ENCODE measurements at places on chromosomes 13 and 19.

DNA sequence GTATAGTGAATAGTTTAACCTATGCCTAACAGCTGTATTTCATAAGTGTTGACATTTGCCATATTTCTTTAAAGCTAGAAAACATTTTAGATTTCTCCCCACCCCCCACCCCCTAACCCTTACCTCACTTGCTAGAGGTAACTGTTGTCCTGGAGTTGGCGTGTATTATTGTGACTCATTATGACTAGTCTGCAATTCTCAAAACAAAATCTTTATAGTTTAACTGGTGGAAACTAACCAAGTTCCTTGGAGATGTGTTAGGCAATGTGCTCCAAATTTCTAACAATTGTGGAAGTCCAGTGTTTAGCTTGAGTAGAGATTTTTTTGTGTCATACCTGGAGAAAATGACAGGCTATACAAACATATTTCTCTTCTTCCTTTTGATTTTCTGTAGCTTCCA, 38.0 kb downstream of the KCTD4 start:
- DNase-seq: no peak

DNA sequence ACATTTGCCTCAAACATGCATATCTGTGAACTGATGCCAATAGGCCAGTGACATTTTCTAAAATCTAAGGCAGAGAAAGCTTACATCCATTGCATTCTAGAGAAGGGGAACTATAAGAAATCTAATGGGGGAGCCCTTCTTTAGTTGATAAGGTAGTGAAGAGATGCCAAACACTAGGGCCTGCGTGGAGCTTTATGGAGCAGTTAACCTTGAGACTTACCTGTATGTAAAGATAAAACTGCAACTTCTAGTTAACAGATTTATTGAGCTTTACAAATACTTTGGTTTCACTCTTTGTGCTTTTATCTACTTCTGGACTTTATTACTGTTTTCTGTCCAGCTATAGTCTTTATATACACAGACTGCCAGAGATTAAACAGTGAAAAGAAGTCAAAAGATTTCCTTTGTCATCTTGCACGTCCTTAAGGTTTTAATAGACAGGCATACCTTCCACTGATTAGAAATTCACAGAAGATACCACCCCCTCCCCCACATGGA, 457.6 kb downstream of the KLF12 start:
- no peak for DNase-seq

GRCh38 chr13:54640719-54641118, 1612.1 kb downstream of the OLFM4 start:
- no peak for DNase-seq

GRCh38 chr13:25037057-25037813, 58.7 kb upstream of the PABPC3 start:
- DNase-seq: peak; percentile 8

DNA sequence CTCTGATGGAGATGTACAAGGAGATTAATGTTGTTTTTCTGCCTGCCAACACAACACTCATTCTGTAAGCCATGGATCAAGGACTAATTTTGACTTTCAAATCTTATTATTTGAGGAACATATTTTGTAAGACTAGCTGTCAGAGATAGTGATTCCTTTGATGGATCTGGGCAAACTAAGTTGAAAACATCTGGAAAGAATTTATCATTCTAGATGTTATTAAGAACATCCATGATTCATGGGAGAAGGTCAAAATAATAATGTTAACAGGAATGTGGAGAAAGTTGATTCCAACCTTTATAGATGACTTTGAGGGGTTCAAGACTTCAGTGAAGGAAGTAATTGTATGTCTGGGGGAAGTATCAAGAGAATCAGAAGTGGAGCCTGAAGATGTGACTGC, 196.8 kb downstream of the POSTN start:
- no peak for DNase-seq

DNA sequence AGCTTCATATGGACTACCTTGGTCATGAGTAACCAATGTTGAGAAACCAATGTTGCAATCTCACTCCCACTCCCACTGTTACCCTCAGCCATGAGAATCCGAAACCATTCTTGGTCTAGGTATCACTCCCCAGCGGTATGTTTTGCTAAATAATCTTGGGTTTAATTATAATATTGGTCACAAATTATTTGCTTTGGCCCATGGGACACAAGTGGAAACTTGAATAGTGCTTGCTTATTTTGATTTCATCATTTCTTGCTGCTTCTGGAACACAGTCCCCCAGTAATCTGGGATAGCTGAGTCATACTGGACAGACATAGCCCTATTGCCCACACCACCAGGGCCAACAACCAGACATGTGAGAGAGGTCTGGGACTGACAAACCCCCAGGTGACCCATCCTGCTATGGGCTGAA, 171.6 kb upstream of the IPO5 start:
- no peak for DNase-seq

GRCh38 chr19:44939668-44940067, 2.4 kb upstream of the APOC4 start:
- DNase-seq: no peak

- no peak for DNase-seq
Observed at GRCh38 chr19:35929876-35930275, 6.3 kb upstream of the LRFN3 start.

- DNase-seq: no peak
Observed at GRCh38 chr13:41658057-41658661, 200.8 kb downstream of the RGCC start.

GRCh38 chr13:110834572-110834971, 80.3 kb downstream of the ANKRD10 start:
- DNase-seq: no peak

GRCh38 chr19:42497492-42498168, 30.7 kb downstream of the CEACAM1 start:
- no peak for DNase-seq

DNA sequence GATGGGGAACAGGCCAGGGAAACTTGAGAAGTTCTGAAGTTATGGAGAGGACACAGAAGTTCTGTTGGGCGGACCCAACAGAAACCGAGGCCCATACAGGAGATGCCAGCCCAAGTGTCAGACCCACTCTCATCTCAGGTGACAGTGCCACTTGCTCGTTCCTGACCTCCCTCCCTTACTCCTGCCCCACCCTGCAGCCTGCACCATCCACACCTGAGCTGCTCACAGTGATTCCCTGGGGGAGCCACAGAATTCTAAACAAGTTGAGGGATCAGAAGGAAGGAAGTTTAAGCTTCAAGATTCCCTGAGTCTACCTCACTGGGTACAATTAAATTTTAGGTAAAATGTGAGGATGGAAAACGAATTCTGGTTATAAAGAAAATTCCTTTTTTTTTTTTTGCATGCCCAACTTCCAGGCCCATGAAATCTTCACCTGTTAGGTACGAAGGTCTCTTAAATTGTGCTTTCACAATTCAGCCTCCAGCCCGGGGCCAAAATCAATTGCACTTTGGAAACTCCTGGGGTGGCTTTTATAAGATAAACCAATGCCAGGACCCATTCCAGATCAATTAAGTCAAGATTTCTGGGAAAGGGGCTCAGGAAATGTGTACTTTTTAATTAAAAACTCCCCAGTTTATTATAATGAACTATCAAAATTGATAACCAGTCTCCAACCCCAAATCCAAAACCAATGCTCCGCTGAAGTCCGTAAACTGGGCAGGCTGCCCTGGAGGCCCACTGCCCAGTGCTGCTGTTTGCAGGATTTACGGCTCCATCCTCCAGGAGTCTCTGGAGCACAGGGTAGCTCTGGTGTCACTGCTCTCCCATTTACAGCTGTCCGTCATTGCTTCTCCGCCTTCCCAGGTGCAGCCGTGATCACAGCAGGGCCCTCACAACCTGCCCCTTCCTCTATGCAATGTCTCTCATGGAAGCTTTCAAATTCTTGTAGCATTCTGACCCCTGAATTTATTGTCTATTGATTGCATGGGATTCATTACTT, 643.5 kb downstream of the UQCRFS1 start:
- DNase-seq: no peak

- DNase-seq: no peak
Observed at GRCh38 chr13:82729401-82729800, 1152.9 kb downstream of the SLITRK1 start.

- DNase-seq: no peak
Observed at GRCh38 chr13:98541191-98541590, 35.7 kb downstream of the STK24 start.

DNA sequence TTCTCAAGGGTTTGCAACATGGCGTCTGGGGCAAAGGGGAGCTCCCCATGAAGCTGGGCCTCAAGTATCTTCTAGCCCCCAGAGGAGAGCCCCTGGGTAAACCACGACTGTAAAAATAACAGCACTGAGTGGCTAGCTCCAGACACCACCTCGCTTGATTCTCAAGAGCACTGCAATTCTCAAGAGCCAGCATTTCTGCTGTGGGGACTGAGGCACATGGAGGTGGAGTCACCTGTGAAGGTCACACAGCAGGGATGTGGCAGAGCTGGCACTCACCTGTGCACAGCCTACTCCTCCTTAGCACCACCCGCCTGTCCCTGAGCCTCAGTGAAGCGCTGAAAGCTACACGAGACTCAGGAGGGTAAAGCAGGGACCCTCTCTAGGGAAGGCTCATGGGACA, 20.7 kb upstream of the CCNP start:
- no peak for DNase-seq

GRCh38 chr13:90321281-90321931, 1026.1 kb upstream of the MIR17HG start:
- DNase-seq: no peak

GRCh38 chr19:5542665-5543064, 25.1 kb downstream of the TINCR start:
- no peak for DNase-seq

DNA sequence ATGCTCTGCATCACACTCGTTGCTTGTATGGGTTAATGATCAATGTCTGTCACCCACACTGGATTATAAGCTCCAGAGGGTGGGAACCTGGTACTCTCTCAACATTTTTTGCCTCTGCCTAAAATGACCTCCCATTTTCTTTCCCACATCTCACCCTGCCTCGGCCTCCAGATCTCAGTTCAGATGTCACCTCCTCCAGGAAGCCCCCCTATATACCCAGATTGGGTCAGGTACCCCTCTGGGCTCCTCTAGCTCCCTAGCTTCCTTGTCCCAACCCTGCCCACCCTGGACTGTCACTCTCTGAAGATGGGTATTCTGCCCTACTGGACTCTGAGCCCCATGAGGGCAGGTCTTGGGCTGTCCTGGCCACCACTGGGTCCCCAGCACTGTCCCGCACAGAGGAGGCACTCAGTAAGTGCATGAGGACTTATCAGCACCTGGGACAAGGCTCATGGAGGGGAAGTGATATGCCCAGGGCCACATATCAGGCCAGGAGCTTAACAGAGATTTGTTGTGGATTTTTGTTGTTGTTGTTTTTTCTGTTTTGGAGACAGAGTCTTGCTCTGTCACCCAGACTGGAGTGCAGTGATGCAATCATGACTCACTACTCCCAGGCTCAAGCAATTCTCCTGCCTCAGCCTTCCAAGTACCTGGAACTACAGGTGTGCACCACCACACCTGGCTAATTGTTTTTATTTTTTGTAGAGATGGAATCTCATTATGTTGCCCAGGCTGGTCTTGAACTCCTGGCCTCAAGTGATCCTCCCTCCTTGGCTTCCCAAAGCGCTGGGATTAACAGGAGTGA, 23.8 kb downstream of the PRKD2 start:
- DNase-seq: no peak

DNA sequence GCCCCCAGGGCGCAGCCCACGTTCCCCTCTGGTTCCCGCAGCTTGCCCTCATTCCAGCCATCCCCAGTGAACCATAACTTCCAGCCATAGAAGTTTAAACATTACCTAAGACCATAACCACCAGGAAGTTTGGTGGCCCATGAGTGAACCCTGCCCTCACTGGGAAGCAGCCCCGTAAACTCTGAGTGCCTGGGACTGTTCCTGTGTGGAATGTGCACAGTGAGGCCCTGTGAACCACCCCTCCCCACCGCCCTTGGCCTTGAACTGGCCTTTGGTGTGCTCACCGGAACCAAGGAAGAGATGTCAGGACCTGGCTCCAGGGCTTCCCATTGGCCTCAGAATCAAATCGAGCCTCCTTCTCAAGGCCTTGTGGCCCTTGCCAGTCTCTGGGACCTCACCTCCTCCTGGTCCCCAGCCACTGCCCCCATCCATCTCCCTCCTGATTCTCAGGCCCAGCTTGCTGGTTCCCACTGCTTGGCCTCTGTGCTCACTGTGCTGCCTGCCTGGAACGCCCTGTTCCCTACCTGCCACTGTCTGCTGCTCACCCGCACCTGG, 46.5 kb downstream of the DNM2 start:
- DNase-seq: no peak

GRCh38 chr13:98539666-98540065, 37.2 kb downstream of the STK24 start:
- no peak for DNase-seq

DNA sequence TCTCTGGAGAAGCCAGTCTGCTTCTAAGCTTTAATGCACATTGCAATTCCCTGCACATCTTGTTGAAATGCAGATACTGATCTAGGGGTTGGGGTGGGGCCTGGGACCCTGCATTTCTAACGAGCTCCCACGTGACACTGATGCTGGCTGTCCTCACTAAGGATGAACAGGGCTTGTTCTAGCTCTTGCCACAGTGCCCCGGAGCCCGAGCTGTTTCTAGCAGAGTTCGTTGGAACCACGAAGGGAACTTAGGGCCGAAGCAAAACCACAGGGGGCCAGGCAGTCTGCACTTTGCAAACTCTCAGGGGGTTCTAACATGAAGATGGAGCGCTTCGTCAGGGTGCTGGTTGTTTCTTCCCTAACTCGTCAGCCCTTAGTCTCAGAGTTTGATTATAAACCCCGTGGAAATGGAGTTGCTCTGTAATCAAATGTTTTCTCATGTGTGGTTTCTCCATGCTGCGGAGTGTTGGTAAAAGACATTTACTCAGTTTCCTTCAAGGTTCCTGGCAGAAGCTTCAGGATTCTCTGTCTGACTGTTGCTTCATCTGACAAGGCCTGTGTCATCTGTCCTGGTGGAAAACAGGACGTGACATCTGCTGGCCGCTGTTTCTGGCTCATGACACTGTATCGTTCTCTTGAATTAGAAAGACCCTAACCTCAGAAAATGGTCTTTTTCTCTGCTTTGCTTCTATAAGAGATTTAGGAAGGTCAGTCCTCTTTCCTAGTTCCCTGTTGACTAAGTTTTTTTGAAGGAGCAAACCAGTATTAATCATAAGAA, 221.5 kb downstream of the TEX29 start:
- no peak for DNase-seq

DNA sequence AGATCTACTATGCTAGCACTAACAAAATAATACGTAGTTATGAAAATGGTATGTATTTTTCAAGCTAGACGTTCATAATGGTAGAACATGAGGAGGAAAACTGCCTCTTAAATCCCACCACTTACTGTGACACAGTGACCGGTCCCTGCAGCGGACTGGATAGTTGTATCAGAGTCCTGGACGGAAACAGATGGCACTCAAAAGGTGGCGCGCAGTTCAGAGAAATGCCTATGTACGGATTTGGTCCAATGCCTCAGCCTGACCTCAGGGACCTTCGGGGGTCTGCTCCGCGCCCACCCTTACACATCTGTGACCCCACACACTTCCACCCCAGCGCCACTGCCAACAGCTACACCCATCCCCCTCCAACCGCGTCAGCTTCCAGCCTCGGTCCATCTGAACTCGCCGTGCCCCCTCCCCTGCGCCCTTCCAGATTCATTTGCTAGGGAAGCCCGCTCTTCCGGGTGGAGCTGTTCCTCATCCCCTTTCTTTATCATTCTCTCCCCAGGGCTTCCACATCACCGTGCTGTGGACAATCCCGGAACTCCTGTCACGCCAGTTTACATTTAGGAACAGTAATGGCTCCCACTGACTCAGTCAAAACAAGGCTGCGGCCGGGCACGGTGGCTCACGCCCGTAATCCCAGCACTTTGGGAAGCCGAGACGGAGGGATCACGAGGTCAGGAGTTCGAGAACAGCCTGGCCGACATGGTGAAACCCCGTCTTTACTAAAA, 792 bp upstream of the LENG8 start:
- no peak for DNase-seq

GRCh38 chr19:54421521-54421920, 6.3 kb downstream of the TTYH1 start:
- DNase-seq: no peak
